ENCODE measurements at places on chromosomes 4 and X.

- no peak for DNase-seq
Observed at GRCh38 chr4:915595-915994, 16.5 kb downstream of the GAK start.

GRCh38 chr4:158255727-158256324 is 45.5 kb downstream of the TMEM144 start:
- no peak for DNase-seq

GRCh38 chr4:104826171-104826570 is 320.5 kb upstream of the TET2 start:
- DNase-seq, result no peak

DNA sequence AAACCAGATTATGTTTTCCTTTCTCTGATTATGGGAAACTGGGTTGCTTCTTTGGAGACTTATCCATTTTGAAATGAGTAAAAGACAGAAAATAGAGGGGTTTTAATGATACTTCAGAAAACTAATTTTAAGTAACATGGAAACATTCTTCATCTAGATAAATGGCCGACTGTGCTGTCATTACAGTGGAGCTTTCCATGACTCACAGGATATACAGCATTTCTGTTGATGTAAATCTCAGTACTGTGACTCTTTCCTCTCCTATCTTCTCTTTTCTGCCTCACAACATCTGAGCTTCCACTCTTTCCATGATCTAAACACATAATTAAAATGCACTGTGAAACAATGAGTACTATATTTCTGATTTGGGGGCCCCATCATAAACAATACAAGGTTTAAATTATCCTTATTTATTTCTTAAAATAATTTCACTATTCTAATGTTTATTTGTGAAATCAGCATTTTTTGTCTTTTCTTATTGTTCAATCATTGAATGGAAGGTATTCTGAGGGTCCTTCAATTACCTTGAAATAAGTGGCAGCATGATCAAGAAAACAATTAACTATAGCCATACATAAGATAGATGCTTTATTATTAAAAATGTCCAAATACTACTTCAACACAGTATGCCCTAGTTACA is 19.3 kb downstream of the SEC24D start:
- DNase-seq, result no peak

GRCh38 chr4:79756140-79756895 is 316.7 kb downstream of the ANTXR2 start:
- DNase-seq, result no peak

DNA sequence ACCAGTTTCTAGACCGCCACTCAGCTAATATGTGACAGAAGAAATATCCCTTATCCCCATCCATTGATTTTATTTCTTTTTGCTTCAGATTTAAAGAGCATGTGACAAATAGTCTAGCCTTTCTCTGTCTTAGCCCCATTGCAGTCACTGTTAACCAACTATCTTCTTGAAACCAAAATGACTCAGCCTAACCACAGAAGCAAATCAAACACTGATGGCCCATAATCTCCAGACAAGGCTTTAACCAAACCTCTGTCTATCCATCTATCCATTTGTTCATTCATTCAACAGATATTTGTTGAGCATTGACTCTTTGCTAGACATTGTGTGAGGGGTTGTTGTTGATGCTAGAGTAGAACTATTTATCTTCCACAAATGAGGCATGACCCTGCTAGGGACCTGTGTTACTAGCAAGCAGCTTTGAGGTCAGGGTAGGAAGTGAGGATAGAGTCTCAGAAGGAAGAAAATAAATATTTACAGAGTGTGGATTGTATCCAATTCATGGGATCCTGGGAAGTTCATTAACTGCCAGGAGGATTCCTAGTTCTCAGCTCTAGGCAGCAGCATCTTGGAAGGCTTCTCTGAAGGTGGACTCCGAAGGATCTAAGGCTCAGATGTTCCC is 22.5 kb downstream of the HNRNPH2 start:
- DNase-seq, result no peak

GRCh38 chrX:112714357-112714918 is 34.7 kb upstream of the LHFPL1 start:
- DNase-seq, result no peak

GRCh38 chr4:66034262-66034661 is 364.0 kb upstream of the EPHA5 start:
- DNase-seq, result no peak

- DNase-seq, result no peak
Observed at GRCh38 chr4:24024605-24025004, 134.8 kb upstream of the PPARGC1A start.

- DNase-seq, result no peak
Observed at GRCh38 chr4:112341033-112341432, 43.9 kb downstream of the ALPK1 start.

- DNase-seq, result no peak
Observed at GRCh38 chr4:76214177-76214675, 602 bp upstream of the SCARB2 start.

- DNase-seq, result no peak
Observed at GRCh38 chr4:105210916-105211315, 64.2 kb downstream of the TET2 start.

DNA sequence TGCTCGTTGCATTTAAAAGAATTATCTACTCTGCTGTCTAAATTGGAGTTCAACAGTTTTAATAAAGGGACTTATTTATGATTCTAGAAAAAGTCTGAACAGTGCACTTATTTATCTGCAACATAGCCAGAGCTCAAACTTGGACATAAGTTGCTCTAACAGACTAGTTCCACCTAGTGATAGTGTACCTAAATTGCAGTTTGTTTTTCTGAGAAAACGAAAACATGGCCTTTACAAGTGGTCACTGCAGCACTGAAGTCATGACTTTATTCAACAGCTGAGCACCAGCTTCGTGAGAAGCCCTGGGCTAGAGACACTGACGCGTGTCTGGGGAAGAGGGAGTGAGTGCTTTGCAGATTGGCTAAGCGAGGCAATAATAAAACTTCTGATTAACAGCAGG is 77.3 kb upstream of the IGSF1 start:
- DNase-seq, result no peak

GRCh38 chr4:17550549-17550948 is 26.4 kb upstream of the LAP3 start:
- no peak for DNase-seq

- no peak for DNase-seq
Observed at GRCh38 chr4:23297327-23297726, 592.5 kb downstream of the PPARGC1A start.

DNA sequence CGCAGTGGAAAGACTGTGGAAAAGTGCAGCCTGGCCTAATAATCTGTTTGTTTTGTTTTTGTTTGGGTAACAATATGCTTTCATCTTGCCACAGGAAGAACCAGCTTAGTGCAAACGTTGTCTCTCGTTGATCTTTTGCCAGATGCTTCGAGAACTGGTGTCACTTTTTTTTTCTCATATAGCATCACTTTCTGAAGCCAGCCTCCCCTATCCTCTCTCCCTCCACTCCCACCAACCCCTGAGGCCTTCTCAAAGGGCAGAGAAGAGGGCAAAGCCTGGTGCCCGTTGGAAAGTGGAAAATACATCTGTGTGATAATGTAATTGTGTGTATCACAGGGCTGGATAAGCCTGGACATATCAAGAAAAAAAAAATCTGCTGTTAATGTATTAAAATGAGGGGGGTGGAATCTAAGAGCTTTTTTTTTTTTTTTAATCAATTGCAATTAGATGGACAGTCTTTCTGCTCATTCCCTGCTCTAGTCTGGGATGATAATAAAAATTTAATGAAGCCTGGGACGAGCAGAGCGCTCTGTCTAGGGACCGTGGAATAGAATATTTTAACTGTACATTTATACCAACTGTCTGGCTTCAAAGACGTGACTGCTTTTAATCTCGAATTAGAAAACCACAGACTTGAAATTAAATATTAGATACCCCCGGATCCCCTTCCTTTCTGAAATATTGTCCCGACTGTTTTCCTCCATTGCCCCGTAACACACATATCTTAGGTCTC is 8.1 kb downstream of the POU4F2 start:
- DNase-seq, result no peak

GRCh38 chr4:38728631-38729141 is 54.1 kb downstream of the TLR10 start:
- no peak for DNase-seq

DNA sequence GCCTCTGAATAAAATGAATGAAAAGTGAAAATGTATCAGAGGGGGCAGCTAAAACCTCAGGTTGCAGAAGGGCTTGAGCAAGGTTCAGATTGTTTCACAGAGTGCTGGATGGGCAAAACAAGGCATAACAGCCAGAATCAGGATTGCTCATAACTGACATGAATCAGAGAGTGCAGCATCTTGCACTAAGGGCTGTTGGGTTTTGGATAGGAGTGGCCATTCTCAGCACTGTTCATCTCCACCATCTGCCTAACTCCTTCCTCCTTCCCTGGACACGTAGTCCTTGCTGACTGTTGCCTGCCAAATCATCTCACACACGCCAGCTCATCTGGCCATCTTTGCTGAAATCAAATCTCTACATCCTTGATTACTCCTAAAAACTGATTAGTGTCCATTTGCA is 75.3 kb upstream of the C1QTNF7 start:
- DNase-seq, result no peak

DNA sequence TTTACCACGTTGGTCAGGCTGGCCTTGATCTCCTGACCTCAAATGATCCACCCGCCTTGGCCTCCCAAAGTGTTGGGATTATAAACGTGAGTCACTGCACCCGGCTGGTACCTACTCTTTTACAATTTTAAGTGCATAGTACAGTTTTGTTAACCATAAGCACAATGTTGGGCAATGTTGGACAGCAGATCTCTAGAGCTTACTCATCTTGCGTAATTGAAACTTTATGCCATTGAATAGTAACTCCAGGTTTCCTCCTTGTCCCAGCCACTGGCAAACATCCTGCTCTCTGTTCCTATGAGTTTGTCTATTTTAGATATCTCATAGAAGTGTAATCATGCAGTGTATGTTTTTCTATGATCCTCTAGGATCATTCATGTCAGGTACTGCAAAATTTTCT is 9.3 kb upstream of the CPE start:
- no peak for DNase-seq

- DNase-seq, result no peak
Observed at GRCh38 chr4:19631814-19632213, 619.9 kb upstream of the SLIT2 start.

- DNase-seq, result no peak
Observed at GRCh38 chr4:84269536-84270044, 229.5 kb downstream of the NKX6-1 start.

GRCh38 chr4:106986486-106986885 is 49.6 kb downstream of the DKK2 start:
- DNase-seq, result no peak

DNA sequence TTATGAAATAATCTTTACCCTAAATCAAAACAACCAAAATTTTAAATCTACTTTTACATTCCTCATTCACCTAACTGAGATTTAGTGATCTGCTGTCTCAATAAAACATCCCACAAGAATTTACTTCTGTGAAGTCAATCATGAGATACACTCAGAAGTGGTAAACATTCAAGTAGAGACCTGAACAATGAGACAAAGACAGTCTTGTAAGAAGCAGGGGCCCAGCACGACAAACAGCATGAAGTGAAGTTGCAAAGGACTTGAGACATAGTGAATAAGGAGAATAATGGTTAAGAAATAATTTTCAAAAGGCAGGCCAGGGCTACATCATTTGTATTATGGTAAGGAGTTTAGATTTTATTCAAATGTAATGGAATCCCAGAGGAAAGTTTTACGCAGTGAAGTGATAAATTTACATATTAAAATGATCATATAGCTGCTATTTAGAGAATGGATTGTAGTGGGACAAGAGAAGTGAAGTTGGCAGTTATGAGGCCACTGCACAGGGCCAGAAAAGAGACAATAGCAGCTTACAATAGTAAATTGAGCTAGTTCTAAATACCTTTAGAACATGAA is 101.9 kb downstream of the MAB21L2 start:
- no peak for DNase-seq

GRCh38 chrX:2962381-2962780 is 33.2 kb upstream of the ARSD start:
- DNase-seq, result no peak

DNA sequence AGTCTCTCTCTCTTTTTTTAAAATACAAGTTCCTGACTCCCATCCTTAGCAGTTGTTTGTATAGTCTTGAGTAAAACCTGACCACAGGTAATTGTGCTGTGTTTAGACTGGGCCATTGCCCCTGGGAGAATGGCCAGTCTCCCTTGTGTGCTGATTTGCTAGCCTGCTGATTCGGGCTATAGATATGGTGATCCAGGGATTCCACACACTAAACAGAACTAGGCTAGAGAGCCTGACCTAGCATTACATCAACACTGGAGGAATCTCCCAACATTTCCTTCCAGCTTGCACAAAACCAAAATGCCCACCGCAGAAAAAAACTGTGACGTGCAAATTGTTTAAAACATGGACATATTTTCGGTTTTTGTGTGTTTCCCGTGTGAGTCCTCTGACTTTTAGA is 5.1 kb downstream of the UPRT start:
- no peak for DNase-seq

DNA sequence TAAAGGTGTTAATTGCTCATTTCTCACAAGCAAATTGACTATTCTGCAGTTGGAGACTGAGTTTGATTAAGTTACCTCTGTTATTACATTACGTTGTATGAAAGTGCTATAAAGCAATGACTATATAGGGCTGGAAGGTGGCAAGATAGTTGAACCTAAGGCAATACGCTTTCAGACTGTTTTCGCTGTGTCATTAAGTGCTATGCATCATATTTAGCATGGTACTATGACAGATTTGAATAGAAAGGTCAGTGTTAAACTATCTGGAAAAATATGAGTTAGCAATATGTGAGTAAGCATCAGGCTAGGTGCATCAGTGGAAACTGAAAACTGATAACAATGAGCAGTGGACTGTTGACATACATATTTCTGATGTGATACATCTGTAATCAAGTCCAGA is 206.0 kb upstream of the ARHGAP24 start:
- DNase-seq, result no peak

DNA sequence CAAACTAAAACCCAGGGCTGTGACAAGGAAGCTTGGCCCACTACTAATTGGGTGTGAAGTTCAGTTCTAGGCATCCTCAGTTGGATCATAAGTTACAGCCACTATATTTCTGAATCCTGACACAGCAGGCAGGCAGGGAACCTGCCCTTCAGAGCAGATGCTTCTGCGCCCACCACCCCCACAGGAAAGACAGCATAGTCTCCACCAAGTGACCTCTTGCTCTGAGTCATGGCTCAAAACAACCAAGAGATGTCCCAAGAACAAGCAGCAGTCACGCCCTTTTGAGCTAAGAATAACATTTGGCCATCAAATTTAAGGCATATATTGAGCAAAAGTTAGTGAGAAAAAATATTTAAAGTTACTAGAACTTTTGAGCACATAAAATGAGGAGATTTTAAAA is 170.7 kb upstream of the SMARCAD1 start:
- no peak for DNase-seq
